ENCODE measurements at places on chromosomes 16 and 17. TPM values are rescaled to one million over a fixed set of nuclear protein-coding genes. Genes with fewer than 3 reads are reported as not detected.
A peak's percentile ranks its signal among the peaks of the same experiment; 100 is the strongest.

CTRL gene
- total RNA-seq = 0.64 TPM

PRAC1 gene
- total RNA-seq = not detected

DNA sequence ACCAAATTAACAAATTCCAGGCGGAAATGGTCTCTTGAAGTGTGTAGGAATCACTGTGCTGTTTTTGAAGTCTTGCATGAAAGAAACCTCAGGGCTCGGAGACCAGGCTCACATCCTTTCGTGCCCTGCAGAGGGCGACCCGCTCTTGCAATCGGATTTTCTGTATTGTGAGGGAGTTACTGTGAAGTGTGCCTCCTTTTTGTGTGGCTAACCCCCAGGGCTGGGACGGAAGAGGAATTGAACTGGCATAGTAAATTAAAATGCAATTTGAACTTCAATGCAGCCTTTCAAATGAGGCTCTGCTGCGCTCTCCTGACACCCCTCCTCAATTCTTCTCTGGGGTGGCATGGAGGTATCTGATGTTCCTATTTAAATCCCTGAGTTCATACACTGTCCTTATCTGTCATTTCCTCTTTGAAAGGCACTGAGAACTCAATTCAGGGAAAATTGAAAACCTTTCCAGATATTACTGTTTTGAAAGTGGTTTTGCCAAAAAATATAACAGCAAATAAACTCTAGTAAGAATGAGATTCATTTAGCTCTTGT is 51.5 kb upstream of the MGAT5B start:
- ATAC-seq = peak; percentile 36

ARHGAP44 gene
- 0.28 TPM for total RNA-seq

CDC42EP4 gene
- total RNA-seq = 25.9 TPM

ZNF205 gene
- total RNA-seq = 5.6 TPM

DNA sequence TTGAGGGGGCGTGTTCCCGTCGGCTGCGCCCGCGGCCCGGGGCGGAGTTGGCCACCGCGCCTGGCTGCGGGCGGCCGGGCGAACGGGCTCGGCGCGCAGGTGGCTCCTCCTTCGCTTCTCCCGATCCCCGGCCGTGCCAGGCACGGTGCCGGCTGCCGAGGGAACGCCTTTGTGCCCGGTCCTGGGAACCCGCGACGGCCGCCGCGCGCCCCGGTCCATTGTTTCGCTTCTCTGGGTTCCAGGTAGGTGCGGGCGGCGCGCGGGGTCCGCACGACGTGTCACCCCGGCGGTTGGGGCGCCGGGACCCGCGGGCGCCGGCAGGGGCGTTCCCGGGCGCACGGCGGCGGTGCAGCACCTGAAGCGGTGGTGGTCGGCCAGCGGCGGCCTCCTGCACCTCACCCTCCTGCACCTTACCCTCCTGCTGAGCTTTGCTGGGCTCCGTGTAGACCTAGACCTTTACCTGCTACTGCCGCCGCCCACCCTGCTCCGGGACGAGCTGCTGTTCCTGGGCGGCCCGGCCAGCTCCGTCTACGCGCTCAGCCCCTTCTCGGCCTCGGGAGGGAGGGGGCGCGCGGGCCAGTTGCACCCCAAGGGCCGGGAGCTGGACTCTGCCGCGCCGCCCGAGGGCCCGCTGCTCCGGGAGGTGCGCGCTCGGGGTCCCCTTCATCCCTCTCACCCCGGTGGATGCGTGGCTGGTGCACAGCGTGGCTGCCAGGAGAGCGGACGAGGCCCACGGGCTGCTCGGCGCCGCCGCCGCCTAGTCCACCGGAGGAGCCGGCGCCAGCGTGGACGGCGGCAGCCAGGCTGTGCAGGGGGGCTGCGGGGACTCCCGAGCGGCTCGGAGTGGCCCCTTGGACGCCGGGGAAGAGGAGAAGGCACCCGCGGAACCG is 99.9 kb downstream of the EFCAB13 start:
- peak; percentile 60 for ATAC-seq

DNA sequence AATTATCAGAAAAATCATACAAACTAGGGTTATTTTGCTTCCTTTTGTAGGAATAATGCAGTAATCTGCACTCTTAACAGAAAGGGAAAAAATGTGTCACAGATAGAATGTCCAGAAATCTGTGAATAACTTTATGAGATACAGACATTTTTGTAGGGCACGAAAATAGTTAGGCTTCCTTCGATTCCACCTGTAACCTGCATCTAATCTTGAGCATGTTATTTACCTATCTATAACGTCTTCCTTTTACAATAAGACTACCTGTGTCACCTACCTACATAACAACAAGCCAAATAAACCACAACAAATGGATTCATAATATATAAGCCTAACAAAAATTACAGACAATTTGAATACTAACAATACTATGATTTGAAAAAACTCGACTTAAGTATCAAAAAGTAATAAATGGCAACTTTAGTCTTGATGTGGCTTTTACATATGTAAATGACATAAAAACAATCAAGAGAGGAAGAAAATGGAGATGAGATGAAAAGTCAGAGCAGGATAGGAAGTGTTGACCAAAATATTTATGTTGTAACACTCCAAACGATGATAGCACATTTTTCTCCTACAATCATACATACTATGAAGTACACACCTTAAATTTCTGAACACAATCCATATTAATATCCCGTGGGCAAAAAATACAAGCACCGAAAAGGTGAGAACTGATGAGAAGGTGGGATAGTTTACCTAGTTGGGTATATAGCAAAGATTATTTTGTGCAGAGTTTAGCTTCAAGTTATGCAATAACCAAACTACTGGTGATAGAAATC is 2.5 kb downstream of the STAT5B start:
- no peak for ATAC-seq

DNA sequence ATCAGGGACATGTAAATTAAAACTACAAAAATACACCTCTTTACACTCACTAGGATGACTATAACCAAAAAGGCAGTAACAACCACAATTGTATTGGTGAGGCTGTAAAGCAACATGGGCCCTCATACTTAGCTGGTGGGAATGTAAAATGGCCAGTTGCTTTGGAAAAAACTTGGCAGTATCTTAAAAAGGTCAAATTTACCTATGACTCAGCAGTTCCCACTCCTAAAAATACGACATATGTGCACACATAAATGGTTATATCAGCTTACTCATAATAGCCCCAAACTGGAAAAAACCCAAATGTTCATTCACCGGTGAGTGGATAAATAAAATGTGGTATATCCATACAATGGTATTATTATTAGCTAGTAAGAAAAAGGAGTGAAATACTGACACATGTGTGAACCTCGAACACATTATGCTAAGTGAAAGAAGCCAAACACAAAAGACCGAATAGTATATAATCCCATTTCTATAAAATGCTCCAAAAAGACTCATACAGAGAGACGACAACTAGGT is 391.4 kb downstream of the NPIPA8 start:
- no peak for ATAC-seq

- ATAC-seq = no peak
Measured at GRCh38 chr16:60060731-60061130, 1326.6 kb upstream of the GOT2 start.

DNA sequence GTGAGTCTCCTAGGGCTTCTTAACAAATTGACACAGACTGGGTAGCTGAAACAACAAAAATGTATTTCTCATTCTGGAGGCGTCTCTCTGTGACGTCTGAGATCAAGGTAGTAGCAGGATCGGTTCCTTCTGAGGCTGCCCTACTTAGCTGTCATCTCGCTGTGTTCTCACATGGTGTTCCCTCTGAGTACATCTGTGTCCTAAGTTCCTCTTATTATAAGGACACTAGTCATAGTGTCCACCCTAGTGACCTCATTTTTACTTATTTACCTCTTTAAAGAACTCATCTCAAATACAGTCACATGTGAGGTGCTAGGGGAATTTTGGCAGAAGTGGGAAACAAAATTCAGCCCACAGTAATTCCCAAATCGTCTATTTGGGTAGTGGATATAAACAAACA is 529.1 kb downstream of the NPIPA7 start:
- no peak for ATAC-seq

GRCh38 chr17:789160-789840 is 7.1 kb downstream of the MRM3 start:
- peak; percentile 18 for ATAC-seq

GRCh38 chr17:66523378-66524200 is 221.2 kb downstream of the PRKCA start:
- ATAC-seq = no peak

DNA sequence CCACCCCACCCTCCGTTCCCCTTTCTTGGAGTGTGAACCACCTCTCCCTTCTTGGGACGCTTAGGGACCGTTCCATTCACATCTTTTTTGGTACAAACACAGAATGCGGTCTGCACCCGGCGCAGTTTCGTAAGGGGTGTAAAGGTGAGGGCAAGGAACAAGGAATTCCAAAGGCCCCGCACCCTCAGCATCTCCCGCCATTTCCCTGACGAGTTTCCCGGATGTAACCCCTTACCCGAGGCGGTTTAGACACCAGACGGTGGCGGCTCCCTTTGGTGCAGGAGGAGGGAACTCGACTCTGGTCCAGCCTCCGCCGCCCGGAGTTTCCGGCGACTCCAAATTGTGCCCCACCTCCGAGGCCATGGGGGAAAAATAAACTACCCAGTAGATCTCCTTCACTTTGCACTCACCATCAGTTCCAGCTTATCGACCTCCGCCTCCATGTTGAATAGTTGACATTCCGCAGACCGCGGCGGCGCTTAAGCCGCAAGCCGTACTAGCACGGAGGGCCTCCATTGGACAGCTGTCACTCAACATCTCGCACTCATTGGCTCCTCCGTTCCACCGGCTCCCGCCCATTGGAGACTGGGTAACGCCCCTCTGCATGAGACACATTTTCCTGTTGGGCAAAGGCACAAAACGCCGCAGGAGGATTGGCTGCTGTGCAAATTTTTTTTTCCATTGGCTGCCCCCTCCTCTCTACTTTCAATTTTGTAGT is at the start of gene SKA2:
SKA2 (minus strand) TSS at position 466 of the 718 bp plus-strand sequence; CDS start at position 443, 23 bp downstream.
- ATAC-seq = peak; percentile 95

HSPB9 gene
- total RNA-seq = not detected

PRR35 gene
- total RNA-seq = not detected

DNA sequence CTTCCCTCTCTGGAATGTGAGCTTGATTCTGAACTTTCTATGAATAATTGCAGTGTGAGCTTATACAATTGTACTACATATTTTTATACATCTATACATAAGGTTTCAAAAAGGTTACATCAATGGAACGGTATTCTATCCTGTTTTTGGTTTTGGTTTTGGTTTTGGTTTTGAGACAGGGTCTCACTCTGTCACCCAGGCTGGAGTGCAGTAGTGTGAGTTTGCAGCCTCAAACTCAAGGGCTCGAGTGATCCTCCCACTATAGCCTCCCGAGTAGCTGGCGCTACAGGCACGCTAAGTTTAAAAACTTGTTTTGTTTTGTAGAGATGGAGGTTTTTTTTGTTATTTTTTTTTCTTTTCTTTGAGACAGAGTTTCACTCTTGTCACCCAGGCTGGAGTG is 1.1 kb downstream of the CTRB1 start:
- ATAC-seq = no peak

GRCh38 chr16:85302018-85302847 is 190.0 kb upstream of the CIBAR2 start:
- ATAC-seq = no peak

- no peak for ATAC-seq
Measured at GRCh38 chr16:21653571-21653970, 1.2 kb upstream of the IGSF6 start.

HS3ST3B1 gene
- 2.5 TPM for total RNA-seq

DNA sequence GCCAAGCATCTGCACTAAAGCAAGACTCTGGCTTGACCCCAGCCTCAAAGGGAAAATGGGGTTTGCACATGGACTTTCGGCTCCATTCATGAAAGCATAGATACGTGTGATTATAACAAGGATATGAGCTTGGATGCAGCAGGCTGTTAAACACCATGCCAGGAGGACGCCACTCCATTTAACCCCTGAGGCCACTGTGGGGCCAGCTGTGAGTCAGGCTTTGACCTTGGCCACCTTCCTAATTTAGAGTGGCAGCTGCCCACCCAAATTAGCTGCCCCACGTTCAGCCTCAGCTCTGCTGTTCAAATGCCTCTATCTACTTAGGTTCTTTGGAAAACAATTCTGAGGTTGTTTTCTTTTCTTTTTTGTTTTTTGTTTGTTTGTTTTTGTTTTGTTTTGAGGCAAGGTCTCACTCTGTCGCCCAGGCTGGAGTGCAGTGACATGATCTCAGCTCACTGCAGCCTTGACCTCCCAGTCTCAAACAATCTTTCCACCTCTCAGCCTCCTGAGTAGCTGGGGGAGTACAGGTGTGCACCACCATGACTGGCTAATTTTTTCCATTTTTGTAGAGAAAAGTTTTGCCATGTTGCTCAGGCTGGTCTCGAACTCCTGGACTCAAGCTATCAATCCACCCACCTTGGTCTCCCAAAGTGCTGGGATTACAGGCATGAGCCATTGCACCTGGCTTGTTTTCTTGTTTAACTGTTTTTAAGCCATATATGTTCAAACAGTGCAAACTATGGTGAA is 23.2 kb upstream of the KIFC3 start:
- no peak for ATAC-seq

MYH8 gene
- not detected for total RNA-seq

DNA sequence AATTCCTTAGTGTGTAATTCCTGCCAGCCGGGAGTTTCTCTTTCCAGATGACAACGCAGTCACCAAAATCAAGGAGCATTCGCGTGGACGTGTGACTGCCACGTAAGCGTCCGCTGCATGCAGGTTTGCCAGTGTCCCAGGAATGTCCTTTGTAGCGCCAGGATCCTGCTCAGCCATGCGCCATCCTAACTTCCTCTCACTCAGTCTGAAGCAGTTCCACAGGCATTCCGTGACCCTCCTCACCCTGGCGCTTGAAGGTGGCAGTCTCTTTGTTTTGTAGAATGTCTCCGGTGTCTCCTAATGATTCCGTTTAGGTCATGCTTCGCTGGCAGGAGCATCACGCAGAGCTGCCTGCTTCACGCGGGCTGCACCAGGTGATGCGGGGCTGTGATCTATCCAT is 88.6 kb downstream of the RPTOR start:
- no peak for ATAC-seq

LLGL2 gene
- total RNA-seq = 82.1 TPM

DNA sequence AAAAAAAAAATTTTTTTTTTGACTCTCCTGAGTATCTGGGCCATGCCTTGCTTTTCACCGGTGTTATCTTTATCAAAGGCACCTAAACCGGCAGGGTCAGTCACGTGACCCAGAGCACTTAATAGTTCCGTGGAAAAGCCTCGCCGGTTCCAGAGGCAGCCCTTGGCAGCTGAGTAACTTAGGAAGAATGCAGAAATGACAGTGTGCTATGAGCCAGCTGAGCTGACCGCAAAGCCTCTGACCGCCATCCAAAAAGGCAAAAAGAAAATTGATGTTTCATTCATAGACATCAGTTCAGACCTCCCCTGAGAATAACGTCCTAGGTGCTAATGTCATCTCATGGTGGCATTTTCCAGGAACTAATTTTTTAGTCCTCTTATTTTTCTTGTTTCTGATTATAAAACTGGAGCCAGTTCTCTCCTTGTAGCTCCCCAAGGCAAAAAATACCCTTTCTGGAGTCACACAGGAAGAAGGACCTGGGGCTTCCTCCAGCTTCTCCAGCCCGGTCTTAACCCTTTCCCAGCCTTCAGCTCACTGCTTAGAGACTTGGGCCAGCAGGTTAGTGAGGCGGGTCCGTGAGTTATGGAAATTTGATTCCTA is 122.6 kb downstream of the SOCS1 start:
- ATAC-seq = peak; percentile 88

GRCh38 chr17:3043737-3044365 is 19.6 kb downstream of the OR1D5 start:
- ATAC-seq = no peak

GRCh38 chr16:49556606-49557446 is 183.2 kb downstream of the C16orf78 start:
- no peak for ATAC-seq

COIL gene
- total RNA-seq = 9.8 TPM

SLC43A2 gene
- total RNA-seq = 3.6 TPM

GRCh38 chr17:60416368-60416925 is 5.8 kb upstream of the CHCT1 start:
- ATAC-seq = peak; percentile 45

- ATAC-seq = no peak
Measured at GRCh38 chr17:27496005-27496404, 39.8 kb downstream of the KSR1 start.

RNF157 gene
- total RNA-seq = 0.32 TPM
